ENCODE measurements at places on chromosomes 3 and 15.

- DNase-seq = no peak
These were observed 21.4 kb downstream of the ALDH1L1 start for GRCh38 chr3:126158912-126159454.

DNA sequence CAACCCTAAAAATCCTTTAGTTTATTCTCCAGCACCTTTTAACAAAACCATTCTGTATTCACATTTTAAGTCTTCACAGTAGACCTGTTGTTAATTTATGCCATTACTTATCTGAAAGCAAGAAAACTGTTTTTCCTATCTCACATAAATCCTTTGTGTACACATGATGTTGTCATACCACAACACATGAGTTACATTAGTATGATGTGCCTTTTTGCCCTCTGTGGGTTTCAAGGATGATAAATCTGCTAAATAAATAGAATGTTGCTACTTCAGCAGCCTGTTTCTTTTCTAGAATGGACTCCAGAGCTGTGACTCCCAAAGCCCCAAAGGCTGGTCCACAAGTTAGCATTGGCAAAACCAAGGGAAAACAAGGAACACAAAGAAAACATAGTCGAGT, 151.6 kb downstream of the SERPINI1 start:
- DNase-seq = no peak

- no peak for DNase-seq
These were observed 142.9 kb upstream of the ANKRD28 start for GRCh38 chr3:15940641-15941040.

DNA sequence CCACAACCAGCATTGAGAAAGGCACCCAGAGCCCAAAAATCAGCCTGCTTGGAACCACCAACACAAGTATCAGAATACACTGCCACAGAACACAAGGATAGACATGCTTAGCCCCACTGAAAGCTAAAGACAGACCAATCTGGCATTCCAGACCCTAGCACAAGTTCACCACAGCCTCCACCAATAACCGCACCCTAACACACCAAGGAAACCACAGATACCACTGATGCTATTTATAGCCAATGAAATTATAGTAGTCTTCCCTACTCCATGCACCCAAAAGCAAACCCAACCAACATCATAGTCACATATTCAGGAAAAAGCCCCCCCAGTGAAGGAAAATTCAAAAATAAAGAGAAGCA, 83.9 kb upstream of the STT3B start:
- DNase-seq = no peak

DNA sequence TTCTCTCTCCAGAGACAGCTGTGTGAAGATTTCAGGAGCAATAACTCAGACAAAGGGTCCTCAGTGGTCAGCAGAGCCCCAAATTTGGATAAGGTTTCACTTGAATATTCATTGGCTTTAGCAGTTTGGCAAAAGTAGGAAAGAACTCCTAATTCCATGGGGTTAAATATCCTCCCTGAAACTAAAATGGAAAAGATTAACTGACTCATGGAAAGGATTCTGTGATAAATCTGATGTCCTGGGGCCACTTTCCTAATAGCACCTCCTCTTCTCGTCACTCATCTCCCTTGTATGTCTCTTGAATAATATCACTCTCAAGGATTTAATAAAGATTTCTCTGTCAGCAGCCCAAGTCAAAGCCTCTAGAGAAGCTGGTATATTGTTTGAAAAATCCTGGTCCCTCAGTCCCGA, 33.3 kb upstream of the TBC1D23 start:
- no peak for DNase-seq

All from hematopoietic multipotent progenitor cell treated with erythropoietin and hydrocortisone succinate and interleukin-3 and kit ligand, for 6 days (in vitro differentiated cells).